ENCODE measurements at places on chromosomes 1 and 21.

- no peak for DNase-seq
Observed at GRCh38 chr1:54462597-54463258, 56.5 kb upstream of the SSBP3 start.

- no peak for DNase-seq
Observed at GRCh38 chr1:111463029-111463683, 10.6 kb upstream of the C1orf162 start.

DNA sequence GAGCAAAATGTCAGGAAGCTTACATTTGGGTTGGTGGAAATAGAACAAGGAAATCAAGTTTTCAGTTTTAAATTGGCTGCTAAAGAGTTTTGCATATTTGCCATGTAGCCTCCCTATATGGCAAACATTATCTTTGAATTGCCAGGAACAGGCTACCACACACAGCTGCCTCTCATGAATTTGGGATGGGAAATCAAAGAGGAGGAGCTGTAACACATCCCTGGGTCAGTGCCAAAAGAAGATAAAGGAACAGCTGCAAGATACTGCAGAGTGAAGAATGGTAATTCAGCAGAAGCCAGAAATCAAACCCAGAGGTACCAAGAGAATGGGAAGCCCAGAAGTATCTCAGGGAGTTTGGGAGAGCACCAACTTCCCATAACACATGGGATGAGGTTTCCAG lies 18.6 kb upstream of the RASAL2 start:
- DNase-seq = no peak

DNA sequence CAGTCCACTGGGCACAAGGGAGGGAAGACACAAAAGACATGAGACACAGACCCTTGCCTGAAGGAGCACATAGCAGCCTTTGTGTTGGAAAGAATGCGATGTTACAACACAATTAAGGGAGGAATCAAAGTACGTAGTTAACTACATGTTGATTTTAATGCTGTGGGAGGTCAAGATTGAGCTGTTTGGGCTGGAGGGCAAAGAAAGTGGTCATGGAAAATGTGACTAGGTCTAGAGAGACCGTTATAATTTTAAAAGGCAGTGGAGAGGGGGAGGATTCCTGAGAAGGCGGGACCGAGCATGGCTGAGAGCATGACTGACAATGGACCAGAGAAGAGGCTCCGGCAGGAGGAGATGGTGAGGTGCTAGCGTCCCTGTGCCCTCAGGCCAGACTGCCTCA lies 111.8 kb upstream of the ATP1A1 start:
- DNase-seq = no peak

- DNase-seq = no peak
Observed at GRCh38 chr21:38661889-38662568, 143.7 kb upstream of the ETS2 start.

DNA sequence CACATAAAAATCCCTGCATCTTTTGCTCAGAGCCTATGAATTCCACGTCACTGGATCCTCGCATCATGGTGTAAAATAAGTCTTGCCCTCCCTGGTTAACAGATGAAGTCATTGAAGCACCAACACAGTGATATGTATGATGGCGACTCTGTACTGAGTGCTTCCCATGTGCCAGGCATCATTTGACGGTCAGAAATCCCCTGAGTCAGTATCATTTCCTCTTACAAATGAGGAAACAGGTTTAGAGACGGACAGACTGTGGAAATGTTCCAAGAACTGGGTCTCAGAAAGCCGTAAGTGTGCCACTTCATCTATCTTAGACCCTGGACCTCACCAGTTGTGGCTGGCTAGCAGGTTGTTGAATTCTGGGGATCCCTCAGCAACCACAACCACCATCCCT lies 5.1 kb upstream of the OLFML2B start:
- peak; percentile 49 for DNase-seq

- no peak for DNase-seq
Observed at GRCh38 chr1:223022641-223023473, 120.2 kb downstream of the TLR5 start.

GRCh38 chr1:15627343-15627988 lies 10.2 kb downstream of the DDI2 start:
- DNase-seq = peak; percentile 76

GRCh38 chr1:43975249-43975961 lies 645 bp downstream of the ATP6V0B start:
- DNase-seq = peak; percentile 39

DNA sequence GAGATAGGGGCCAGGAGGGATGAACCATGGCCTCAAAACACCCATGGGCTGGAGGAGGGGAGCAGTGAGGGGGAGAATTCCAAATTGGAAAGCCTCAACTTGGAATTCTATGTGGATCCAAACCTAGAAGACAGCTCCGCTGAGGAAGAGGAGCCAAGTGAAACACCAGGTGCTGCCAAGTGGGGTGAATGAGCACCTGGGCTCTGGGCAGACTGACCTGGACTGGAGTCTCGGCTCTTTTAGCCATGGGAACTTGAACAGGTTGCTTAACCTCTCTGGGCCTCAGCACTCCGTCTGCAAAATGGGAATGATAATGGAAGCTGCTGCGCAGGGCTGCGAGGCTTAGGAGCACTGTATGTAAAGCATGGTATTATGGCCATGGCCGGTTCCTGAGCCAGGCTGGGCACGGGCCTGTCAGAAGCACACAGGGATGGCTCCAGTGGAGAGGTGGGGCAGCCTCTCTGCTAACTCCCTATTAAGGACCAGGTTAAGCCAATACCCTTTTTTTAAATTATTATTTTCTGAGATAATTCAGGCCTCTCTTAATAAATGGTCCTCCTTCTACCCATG lies 81.5 kb downstream of the SYT2 start:
- DNase-seq = no peak

DNA sequence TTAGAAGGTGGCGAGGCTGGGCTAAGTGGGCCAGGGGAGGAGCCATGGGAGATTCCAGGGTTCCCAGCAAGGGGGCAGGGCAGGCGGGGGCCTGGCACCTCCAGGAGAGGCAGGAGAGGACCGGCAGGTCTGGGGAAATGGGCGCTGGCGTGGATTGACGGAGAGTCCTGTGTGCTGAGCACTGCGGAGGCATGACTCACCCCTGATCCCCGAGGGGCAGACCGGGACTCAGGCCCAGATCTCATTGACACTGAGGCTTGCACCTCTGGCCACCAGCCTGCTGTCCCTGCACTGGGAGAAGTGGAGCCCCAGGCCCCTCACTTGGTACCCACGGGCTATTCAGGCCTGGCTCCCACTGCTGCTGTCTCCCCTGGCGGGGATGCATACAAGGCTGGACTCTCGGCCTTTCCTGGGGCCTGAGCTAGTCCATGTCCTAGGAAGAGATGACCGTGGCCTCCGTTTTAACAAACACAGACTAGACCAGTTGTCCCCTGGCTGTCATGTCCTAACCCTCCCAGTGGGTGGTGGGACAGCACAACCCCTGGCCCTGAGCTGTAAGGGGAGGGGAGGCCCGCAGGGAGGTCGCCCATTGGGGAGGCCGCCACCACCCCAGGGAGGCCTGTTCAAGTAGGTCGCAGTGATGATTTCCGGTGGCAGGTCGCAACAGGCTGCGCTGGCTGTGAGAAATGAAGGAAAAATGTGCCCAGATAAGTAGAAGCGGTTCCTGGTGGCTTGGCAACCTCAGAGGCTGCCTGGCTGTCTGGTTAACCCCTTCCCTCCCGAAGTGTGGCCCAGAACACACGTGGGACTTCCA lies 39.7 kb downstream of the RIPK4 start:
- DNase-seq = no peak

DNA sequence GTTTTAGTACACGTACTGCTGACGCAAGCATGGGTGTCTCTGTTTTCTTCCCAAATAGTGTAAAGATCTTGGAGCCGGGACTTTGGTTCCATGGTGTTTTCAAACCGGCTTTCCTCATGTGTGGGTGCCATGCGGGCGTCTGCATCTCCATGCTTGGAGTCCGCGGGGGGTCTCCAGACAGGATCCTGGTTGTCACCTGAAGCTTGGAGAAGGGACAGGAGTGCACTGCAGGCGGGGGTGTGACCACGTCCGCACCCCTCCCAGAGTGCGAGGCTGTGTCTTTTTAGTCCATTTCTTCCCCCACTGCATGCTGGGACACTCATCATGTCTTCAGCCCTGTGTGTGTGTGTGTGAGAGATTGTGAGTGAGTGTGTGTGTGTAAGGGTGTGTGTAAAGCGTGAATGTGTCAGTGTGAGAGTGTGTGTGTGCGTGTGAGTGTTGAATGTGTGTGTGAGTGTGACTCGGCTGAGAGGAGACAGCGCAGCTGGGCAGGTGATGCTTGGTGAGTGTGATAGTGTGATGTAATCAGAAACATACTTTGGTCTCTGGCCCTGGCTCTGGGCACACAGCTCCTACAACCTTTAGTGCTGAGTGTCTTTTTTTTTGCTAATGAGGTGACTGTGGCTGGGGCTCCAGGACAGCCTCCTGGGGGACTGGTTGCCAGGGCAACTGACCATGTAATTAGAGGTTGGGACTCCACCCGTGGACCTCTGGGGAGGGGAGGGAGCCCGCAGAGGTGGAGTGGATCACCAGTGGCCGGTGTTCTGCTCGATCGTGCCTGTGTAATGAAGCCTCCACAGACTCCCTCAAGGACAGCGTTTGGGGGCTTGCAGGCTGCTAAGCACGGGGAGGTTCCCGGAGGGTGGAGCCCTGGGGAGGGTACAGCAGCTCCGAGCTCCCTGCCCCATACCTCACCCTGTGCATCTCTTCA lies 55.1 kb downstream of the AGPAT3 start:
- peak; percentile 46 for DNase-seq

DNA sequence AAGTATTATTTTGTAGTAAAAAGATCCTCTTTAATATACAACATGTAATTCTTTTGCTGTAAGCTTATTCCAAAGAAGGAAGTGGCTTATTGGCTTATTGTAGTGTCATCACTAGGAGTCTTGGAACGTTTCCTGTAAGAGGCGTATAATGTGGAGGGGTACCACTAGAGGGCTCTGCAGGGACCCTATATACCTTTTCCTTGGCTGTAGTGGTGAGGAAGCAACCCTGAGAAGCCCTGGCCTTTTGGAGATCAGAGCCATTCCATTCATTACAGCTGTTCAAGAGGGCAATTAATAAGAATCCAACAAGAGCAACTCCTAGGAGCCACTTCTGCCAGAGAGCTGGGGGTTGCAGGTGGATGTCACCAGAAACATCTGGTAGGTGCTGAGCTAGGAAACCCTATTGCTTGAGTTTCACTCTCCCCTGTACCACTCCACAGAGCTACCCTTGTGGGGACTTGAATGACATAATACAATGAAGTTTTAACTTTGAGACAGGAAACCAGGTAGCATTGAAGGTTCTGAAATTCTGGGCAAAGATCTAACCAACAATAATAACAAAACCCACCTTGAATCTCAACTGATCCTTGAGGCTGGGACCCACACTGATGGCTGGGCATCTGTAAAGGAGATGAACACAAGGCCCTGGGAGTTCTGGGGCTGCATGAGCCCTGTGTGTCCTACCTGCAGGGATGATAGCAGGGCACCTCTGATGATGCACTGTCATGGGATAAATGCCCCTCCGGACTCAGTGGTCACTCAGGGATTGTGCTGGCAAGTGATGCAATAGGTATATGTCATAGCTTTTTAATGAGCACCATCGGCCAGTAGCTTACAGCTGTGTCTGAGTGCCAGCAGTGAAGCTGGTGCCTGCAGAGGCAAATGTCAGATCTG lies 160.2 kb upstream of the COA6 start:
- DNase-seq = peak; percentile 74

DNA sequence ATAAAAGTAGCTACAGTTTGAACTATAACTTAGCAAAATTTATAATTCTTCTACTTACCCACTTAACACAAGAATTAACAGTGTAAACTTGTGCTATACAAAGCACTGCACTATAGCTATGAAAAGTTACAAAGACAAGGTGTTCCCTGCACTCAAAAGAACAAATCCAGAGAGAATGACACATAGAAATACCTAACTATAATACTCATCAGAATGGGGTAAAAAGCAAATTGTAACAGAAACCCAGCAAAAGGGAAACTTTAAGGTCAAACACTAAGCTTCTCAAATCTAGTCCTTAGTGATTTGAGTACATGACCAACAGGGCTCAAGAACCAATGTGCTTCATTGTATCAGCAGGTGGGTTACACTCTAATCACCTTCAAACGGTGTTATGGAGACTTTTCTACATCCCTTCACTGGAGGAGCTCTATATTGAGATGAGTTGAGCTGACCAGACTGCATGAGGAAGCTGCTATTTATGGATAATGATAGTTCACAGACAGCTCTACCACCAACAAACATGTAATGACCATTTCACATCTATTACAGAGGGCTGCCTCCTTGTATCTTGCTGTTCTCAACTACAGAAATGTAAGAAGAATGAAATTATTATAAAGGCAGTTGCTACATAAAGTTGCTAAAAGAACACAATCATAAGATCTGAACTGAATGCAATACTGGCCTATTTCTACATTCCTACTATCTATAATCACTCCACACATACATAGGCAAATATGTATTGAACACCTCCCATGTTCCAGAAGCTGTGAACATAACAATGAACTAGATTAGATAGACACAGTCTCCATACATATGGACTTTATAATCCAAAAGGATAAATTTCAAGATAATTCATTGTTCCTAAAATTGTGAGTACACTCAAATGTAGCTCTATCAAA lies 47.6 kb downstream of the PIK3R3 start:
- no peak for DNase-seq

DNA sequence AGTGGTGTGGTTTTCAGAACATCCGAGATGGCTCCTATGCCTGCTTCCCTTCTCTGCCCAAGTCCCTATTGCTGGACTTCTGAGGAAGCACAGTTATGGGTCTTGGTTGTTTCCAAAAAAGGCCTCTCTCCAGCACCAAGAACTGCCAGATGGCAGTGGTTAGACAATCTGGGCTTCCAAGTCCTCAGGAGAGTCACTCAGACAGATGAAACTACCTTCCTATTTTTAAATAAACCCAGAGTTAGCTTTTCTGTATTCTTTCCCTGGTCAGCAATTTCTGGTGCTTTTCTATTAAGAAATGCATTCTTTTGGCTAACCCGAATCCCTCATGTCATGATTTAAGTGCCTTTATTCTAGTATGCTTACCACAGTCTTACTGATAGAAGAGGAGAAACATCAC lies 245.9 kb downstream of the PRDM2 start:
- DNase-seq = no peak

GRCh38 chr1:23619299-23620188 lies 60.2 kb upstream of the ID3 start:
- DNase-seq = peak; percentile 83

DNA sequence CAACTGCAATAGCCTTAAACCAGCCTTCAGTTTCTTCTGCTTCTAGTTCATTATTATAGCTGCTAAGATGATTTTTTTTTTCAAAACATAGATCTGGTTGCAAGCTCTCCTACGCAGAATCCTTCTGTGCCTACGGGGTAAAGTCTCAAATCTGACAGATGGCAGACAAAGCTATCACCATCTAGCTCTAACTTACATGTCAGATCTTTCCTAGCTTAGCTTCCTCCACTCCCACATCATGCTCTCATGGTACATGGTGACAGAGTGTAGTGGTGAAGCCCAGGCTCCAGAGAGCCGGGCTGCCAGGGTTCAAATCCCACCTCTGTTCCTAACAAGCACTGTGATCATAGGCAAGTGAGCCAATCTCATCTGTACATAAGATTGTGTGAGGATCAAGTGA lies 24.2 kb upstream of the GUCA2B start:
- DNase-seq = no peak

GRCh38 chr1:115184951-115185331 lies 95.6 kb upstream of the TSPAN2 start:
- no peak for DNase-seq

GRCh38 chr1:59138402-59138801 lies 158.5 kb upstream of the FGGY start:
- no peak for DNase-seq

Measured in GM12865 (cell line).